ENCODE measurements at places on chromosomes 7 and 10.

GRCh38 chr10:98128802-98129201, 5.7 kb upstream of the R3HCC1L start:
- DNase-seq: no peak

GRCh38 chr7:107996072-107996882, 6.7 kb downstream of the LAMB1 start:
- DNase-seq: no peak

- no peak for DNase-seq
Measured at GRCh38 chr10:131702531-131703356, 198.1 kb upstream of the PPP2R2D start.

DNA sequence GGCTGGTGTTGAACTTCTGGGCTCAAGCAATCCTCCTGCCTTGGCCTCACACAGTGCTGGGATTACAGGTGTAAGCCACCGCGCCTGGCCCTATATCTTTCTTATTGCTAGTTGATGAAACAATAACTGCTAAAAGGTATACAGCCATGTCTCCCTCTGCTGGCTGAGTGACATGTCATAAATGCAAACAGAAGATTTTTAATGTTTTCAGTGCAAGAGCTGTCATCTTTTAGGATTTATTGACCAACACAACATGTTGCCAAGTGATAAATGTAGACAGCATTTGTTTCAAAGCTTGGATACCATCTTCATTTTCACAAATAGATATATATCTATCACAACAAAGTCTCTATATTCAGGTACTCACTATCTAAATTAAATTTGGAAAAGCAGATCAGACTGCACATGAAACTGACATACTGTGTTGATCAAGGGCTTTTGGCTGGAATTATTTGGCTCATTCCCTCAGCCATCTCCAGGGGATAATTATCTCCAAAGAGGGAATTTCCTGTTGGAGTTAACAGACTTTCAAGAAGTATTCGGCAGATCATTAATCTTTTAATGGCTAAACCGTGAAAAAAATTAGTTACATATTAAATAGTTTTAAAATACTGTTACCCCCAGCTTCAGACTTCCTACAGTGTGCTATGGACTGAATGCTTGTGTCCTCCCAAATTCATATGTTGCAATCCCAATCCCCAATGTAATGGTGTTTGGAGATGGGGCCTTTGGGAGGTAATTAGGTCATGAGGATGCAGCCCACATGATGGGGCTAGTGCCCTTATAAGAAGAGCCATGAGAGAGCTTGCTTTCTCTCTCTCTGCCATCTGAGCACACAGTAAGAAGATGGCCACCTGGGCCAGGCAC, 41.3 kb upstream of the SRPK2 start:
- DNase-seq: peak; percentile 47

- DNase-seq: no peak
Measured at GRCh38 chr10:3919709-3920308, 134.8 kb upstream of the KLF6 start.

- DNase-seq: no peak
Measured at GRCh38 chr7:92848441-92848840, 12.1 kb upstream of the CDK6 start.

DNA sequence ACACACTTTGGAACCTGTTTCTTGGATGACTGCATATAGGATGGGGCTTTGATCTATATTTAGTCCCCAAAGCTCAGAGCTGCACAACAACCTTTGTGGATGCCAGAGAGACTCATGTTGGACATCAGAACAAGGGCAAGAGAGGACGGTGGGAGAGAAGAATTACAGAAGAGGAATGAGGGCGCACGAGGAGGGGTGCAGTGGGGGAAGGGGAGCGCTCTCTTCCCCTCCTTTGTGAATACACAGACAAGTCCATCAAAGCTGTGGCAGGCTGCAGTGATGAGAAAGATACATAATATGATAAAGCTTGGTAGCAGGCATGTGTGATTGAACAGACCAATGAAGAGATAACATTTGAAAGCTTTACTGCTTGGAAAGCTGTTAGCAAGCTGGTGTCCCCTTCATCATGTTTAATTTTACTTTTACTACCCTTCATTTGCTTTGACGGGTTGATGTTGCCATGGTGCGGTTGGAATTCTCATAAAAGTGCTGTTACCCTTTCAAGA, 857.8 kb downstream of the KCNMA1 start:
- DNase-seq: no peak

- DNase-seq: no peak
Measured at GRCh38 chr10:21161647-21162046, 264.5 kb upstream of the NEBL start.

DNA sequence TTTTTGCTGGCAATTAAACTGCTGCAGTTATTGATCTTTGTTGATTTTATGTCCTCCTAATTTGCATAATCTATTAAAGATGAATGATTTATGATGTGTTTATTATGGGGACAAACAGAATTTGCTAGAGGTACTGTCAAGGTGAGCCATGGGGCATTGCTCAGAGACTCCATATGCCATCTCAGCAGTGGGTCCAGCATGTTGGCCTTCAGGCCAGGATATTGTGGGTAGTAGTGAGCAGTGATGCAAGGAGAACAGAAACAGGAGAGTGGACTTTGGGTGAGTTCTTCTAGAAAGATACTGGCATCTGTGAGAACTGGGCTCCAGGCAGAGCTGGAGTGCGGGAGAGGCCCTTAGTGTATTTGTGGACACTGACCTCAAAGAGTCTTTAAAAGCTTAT, 65.9 kb downstream of the PAX2 start:
- DNase-seq: no peak

DNA sequence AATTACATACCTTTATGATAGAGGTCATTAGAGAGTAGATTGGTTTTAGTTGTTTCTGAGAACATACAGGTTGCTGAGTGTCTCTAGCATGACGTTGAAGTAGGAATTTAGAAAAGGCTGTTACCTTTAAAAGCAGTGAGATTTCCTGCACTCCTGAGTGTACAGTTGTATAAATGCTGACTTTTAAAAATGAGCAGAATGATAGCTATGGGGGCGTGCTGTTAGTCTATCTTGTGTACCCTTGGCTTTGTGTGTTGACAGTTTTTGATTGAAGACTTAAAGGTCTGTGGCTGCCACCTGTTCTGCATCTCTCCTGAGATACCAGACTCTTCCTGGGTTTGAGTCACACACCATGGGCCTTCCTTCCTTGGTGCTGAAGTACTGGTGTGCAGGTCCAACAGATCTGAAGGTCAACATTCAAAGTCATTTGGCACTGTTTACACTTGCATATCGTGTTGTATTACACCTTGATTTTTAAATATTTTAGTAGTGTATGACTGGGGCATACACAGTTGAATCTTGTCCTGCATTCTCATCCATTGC, 23.8 kb downstream of the DNAJB6 start:
- no peak for DNase-seq

DNA sequence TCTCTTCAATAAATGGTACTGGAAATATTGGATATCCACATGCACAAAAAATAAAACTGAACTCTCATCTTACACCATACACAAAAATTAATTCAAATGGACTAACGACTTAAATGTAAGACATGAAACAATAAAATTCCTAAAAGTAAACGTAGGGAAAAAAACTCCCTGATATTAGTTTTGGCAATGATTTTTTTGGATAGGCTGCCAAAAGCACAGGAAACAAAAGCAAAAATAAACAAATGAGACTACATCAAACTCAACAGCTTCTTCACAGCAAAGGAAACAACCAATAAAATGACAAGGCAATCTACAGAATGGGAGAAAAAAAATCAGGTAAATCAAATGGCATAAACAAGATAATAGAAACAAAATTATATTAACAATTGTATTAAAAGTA, 65.7 kb downstream of the ORC5 start:
- no peak for DNase-seq

DNA sequence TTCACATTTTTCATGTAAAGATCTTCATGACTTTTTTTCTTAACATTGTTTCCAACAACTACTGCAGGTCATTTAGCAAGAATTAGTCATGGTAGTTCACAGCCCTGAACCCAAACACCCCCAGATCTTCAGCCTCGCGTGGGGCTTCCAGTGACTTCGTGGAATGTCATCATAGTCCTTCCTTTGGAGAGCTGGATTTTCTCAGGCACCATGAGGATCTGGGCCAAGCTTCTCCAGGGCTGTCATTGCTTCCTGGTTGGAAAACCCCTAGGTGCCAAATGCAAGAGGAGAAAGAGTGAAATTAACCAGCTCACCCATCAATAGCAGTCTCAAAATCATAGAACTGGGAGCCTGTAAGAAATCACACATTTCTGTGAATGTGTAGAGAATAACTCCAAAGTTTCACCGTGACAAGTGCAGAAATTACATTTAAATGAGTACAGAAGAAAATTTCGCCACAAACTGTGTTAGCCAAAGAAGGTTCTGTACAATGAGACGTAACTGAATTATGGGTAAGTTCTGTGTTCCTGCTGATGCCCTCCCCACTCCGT, 175.4 kb downstream of the CELF2 start:
- no peak for DNase-seq

DNA sequence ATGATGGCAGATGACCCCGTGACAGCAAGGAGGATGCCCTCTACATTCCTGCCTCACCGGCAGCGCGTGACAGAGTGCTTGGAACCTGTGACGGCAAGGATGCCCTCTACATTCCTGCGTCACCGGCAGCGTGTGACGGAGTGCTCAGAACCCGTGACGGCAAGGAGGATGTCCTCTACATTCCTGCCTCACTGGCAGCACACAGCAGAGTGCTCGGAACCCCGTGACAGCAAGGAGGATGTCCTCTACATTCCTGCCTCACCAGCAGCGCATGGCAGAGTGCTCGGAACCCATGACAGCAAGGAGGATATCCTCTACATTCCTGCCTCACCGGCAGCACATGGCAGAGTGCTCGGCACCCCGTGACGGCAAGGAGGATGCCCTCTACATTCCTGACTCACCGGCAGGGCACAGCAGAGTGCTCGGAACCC, 231.0 kb downstream of the DIP2C start:
- DNase-seq: no peak

- DNase-seq: no peak
Measured at GRCh38 chr7:123432601-123433000, 101.8 kb downstream of the IQUB start.

GRCh38 chr7:148148456-148148855, 442.1 kb upstream of the C7orf33 start:
- no peak for DNase-seq

GRCh38 chr7:16668049-16668858, 22.3 kb downstream of the BZW2 start:
- DNase-seq: peak; percentile 86

- no peak for DNase-seq
Measured at GRCh38 chr7:47032536-47032908, 549.4 kb downstream of the TNS3 start.

GRCh38 chr10:23371073-23371472, 26.5 kb upstream of the C10orf67 start:
- no peak for DNase-seq

DNA sequence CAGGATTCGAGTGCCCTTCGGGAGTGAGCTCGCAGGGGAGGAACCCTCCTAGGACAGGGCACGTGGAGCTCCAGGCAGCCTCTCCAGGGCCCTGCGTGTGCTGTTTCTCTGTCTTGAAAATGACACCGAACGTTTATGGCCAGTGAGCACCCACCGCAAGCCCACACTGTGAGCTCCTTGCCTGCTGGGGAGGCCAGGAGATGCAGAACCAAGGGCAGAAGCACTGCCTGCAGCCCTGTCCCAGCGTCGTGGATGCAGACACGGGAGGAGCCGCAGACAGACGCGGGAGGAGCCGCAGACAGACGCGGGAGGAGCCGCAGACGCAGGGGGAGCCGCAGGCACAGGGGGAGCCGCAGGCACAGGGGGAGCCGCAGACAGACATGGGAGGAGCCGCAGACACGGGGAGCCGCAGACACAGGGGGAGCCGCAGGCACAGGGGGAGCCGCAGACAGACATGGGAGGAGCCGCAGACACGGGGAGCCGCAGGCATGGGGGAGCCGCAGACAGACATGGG, 314.4 kb downstream of the PTPRN2 start:
- DNase-seq: no peak

- DNase-seq: no peak
Measured at GRCh38 chr7:151732834-151733592, 143.9 kb downstream of the PRKAG2 start.

DNA sequence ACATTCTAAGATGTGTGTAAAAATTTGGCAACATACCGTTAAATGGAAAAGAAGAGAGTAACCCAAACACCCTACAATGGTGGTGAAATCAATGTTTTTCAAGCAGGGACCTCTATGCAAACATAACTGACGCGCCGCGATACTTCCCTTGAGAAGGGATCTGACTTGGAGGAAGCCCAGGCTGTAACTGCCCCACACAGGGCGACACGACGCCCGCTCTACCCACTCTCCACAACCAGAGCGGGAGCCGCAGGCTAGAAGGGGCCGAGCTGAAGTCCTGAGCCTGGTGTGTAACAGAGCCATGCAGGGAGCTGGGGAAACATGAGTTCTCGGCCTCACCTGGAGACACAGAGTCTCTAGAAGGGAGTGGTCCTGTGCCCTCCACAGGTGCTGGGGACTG, 120.2 kb downstream of the FAM53B start:
- no peak for DNase-seq

DNA sequence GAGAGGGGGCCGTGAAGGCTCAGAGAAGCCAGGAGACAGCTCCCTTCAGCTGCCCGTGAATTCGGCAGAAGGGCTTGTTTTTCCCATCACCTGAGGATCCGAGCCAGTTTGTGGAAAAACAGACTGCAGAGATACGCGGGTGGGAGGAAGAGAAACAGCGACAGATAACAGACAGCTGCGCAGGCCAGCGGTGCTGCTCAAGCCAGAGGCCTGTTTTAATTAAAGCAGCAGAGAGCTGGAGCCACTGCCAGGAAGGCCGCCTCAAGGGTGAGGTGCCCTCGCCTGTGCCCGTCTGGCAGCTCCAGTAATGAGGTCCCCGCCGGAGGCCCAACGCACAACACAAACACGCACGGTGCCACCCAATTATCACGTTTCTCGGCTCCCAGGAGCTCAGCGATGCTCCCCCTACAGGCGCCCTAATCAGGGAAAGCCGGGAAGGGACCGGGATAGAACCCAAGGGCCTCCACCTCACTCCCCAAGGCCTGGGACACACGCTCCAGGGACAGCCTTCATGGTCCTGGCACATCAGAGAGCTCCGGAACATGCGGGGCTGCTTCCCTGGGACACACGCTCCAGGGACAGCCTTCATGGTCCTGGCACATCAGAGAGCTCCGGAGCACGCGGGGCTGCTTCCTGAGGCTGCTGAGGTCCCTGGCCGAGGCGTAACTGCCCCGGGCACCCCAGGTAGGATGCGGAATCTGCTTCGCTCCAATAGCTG, 60.6 kb upstream of the DNAAF5 start:
- DNase-seq: no peak

DNA sequence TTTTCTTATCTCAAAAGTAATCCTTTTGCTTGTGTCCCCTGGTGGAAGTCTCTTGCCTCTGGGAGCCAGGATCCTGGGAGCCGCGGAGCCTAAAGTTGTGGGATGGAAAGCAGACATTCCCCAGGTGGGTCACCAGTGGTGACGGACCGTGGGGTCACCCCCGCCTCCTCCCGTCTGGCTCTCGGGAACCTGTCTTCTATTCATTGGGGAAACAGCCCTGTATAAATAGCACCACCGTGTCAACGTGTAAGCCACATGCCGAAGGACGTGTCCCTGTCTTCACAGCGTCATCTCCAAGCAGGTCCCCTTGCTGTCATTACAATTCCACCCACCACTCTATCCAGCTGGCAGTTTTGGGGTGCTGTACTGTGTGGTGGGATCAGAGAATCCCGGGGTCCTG, 87.5 kb downstream of the ELFN1 start:
- DNase-seq: no peak

All from suppressor macrophage (primary cell).